ENCODE measurements at places on chromosomes 6 and 20.

DNA sequence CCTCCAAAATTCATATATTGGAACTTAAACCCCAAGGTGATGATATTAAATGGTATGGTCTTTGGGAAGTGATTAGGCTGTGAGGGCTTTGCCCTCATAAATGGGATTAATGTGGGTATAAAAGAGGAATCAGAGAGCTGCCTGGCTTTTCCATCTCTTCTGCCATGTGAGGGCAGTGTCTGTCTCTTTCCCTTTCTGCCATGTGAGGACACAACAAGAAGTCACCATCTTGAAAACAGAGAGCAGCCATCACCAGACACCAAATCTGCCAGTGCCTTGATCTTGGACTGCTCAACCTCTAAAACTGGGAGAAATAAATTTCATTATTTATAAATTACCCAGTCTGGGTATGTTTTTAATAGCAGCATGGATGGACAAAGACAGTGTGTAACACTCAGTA is 263.0 kb downstream of the PAX1 start:
- DNase-seq = no peak

DNA sequence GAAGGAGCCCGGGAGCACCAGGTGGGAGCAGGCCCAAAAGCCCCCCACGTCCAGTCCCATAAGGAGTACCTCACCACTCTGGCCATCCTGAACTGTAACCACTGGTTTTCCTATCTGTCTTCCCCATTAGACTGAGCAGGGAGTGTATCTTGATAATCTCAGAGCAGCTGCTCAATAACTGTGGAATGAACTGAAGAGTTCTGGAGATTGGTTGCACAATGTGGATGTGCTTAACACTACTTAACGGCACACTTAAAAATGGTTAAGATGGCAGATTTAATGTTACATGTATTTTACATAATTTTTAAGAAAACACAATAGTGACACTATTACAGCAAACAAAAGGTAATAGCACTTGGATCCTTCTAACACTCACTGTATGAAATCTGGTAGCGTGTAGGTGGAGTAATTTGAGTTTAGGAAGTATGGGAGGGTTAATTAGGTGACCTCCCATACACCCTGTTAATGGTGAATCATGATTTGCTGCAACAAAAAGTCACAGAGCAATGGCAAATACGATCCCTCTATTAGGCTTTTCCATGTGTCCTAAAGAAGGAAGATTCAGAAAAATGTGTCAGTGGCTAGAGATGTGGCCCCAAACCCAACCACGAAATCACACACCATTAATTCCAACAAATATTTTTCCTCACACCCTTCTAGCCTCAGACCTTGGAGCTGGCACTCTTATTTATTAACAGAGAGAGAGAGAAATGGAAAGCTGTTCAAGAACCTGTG is 18.4 kb downstream of the TRAM2 start:
- DNase-seq = no peak

- no peak for DNase-seq
Observed at GRCh38 chr6:119310486-119311036, 39.0 kb downstream of the MAN1A1 start.

GRCh38 chr6:126605089-126605488 is 265.2 kb downstream of the CENPW start:
- DNase-seq = no peak

- no peak for DNase-seq
Observed at GRCh38 chr6:14025160-14025559, 92.4 kb upstream of the CD83 start.

GRCh38 chr6:17881085-17881858 is 106.2 kb downstream of the KIF13A start:
- no peak for DNase-seq

DNA sequence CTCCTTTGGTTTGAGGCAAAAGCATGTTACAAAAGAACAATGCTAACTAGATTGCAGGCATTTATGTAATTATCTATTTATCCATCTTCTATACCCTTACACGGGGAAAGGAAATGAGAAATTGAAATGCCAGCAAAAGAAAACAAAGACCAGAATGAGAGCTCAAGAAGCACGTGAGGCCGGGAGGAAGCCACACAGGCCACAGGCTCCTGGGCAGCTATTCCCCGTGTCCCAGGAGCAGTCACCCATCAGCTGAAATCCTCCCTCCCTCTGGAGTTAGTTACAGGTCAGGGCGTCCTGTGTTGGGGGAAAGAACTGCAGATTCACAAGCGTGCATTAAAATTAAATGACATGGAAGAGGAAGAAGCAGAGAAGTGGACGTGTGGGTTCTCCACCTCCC is 64.7 kb upstream of the RPS6KA2 start:
- DNase-seq = no peak

DNA sequence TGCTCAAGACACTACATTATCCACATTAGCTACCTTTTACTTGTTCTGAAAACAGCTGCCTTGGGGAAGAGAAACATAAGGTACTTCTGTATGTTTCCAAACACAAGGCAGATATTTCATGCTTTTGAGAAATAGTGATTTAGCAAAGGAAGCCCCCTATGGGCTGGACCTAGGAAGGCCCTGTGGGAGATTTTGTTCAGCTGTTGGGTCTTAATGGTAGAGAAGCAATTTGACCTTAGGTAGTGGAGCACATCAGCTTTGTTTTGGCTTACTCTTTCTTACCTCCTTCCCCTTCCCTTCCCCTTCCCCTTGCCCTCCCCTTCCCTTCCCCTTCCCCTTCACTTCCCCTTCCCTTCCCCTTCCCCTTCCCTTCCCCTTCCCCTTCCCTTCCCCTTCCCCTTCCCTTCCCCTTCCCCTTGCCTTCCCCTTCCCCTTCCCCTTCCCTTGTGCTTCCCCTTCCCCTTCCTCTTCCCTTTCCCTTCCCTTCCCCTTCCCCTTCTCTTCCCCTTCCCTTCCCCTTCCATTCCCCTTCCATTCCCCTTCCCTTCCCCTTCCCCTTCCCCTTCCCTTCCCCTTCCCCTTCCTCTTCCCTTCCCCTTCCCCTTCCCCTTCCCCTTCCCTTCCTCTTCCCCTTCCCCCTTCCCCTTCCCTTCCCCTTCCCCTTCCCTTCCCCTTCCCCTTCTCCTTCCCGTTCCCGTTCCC is 84.6 kb downstream of the ANKS1A start:
- no peak for DNase-seq

- DNase-seq = peak; percentile 87
Observed at GRCh38 chr6:100228834-100229441, 234.9 kb upstream of the MCHR2 start.

GRCh38 chr20:23161244-23161891 is 75.2 kb upstream of the CD93 start:
- DNase-seq = no peak

- no peak for DNase-seq
Observed at GRCh38 chr20:11364736-11365135, 553.0 kb upstream of the BTBD3 start.

DNA sequence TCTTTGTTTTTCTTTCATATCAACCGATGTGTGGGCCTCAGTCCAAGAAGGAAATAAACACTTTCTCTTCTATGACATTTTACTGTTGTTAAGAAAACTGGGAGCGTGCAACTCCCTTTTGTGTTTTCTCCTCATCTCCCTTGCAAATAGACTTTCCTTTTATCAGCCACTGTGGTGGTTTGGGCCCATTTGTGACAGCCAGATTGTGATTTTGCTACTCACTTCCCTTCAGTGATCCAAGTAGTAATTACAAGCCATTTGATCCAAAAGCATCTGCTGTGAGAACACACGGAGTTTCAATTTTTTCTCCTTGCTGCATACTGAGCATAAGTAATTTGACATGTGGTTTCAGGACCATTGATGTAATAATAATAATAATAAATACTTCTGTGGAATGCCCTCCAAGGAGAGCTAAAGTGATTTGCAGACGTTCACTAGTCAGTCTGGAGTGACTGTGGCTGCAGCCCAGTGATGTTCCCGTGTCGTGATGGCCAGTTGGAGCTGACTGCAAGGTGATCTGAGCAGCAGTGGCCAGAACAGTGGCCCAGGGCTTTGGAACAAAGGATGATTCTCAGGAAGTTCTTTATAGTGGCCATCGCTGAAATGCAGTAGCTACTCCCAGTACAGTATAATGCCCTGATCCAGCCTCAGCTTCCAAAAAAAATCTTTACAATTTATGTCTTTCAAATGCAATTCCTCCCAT is 91.9 kb upstream of the CLDN20 start:
- no peak for DNase-seq

GRCh38 chr20:35838205-35838604 is 66.4 kb downstream of the PHF20 start:
- no peak for DNase-seq

GRCh38 chr6:87588756-87589407 is 905 bp downstream of the RARS2 start:
- no peak for DNase-seq

DNA sequence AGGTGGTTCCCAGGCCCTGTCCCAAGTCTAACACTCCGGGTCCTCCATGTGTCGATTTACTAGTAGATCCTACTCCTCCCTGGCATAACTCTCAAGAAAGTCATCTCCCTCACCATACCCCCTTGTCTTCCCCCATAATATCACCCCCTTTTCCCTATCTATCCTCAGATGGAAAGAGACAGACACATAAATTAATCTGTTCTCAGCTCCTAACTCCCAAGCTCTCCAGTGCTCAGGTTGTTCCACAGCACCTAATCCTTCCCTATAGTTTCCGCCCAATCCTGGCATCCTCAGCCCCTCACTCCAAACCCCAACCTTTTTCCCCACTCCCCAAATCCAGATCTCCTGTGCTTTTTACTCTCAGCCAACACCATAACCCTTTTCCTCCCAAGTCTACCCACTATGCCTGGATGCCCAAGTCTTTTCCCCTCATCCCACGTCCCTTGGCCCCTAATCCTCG is 808 bp downstream of the ILRUN start:
- DNase-seq = no peak

GRCh38 chr20:5626603-5627002 is 123.6 kb upstream of the SHLD1 start:
- DNase-seq = no peak

- no peak for DNase-seq
Observed at GRCh38 chr20:2871111-2871465, 2.2 kb upstream of the PTPRA start.

GRCh38 chr20:2156666-2157624 is 55.3 kb downstream of the STK35 start:
- no peak for DNase-seq

Data from stimulated activated effector memory CD8-positive, alpha-beta T cell treated with anti-CD3 and anti-CD28 coated beads, Interleukin-12 subunit alpha, Interleukin-12 subunit beta, amount 100 ng/mL, for 72 hours (primary cell).